ENCODE measurements at places on chromosomes 13 and 19. TPM values are rescaled to one million over a fixed set of nuclear protein-coding genes. Genes with fewer than 3 reads are reported as not detected.

- no peak for DNase-seq
These were observed 74.3 kb downstream of the SLC25A15 start for GRCh38 chr13:40863723-40864122.

GRCh38 chr19:50713556-50714236 is 5.9 kb downstream of the SHANK1 start:
- no peak for DNase-seq

DNA sequence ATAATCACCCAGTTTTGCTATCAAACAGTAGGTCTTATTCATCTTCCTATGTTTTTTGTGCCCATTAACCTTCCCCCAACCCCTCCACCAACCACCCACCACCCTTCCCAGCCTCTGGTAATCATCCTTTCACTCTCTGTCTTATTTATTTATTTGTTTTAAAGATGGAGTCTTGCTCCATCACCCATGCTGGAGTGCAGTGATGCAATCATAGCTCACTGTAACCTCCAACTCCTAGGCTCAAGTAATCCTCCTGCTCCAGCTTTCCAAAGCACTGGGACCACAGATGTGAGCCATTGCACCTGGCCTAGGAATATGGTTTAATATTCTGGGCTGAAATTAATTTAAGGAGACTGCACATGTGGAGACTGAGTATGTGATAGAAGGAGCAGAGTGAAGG is 527.0 kb downstream of the GPC6 start:
- no peak for DNase-seq

DNA sequence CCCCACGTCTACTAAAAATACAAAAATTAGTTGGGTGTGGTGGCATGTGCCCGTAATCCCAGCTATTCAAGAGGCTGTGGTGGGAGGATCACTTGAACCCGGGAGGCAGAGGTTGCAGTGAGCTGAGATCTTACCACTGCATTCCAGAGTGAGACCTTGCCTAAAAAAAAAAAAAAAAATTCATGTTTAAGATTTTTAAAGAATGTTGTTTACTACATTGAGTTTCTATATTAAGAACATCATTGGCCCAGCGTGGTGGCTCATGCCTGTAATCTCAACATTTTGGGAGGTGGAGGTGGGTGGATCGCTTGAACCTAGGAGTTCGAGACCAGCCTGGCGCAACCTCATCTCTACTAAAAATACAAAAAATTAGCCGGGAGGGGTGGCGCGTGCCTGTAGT is 31.9 kb upstream of the FLT1 start:
- no peak for DNase-seq

- DNase-seq = no peak
These were observed 6.3 kb upstream of the ZSWIM4 start for GRCh38 chr19:13788991-13789390.

- DNase-seq = no peak
These were observed 58.8 kb downstream of the ING1 start for GRCh38 chr13:110772091-110772984.

DNA sequence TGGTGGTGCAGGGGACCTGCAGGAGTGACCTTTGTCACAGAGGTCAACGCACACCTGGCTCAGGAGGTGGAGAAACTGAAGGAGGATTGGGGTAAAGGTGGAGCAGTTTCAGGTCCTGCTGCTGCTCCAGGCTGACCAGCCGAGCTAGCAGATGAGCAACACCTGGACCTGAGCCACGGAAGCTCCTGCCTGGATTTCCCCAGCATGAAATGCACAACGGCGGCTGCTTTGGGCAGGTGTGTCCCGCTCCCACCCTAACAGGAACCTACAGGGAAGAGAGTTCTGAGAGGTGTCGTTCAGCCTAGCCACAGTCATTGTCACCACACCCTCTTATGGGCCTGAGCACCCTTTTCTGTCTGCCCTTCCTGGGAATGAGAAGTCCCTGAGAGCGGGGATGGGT is 15.7 kb upstream of the CD177 start:
- no peak for DNase-seq

DNA sequence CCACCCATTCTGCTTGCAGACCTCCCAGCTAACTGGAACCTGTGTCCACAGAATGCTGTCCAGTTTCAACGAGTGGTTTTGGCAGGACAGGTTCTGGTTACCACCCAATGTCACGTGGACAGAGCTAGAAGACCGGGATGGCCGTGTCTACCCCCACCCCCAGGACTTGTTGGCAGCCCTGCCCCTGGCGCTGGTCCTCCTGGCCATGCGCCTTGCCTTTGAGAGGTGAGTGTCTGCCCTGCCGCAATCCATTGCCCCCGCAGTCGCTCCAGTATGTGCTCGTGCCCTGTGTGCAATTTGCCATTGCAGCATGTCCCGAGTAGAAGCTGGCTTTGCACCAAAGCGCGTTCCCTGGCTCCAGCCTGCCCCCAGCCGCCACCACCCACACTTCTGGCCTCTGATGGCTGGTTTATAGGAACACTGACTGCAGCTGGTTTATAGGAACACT is 41.9 kb downstream of the CERS4 start:
- no peak for DNase-seq

- no peak for DNase-seq
These were observed 69.7 kb downstream of the ERICH6B start for GRCh38 chr13:45545686-45546409.

- no peak for DNase-seq
These were observed 11.5 kb downstream of the UBXN6 start for GRCh38 chr19:4445963-4446703.

- no peak for DNase-seq
These were observed 16.3 kb downstream of the NEK5 start for GRCh38 chr13:52112591-52112990.

GRCh38 chr13:20518660-20519100 is 7.0 kb downstream of the CRYL1 start:
- no peak for DNase-seq

- no peak for DNase-seq
These were observed 9.5 kb downstream of the ADAMTSL5 start for GRCh38 chr19:1503089-1503924.

DNA sequence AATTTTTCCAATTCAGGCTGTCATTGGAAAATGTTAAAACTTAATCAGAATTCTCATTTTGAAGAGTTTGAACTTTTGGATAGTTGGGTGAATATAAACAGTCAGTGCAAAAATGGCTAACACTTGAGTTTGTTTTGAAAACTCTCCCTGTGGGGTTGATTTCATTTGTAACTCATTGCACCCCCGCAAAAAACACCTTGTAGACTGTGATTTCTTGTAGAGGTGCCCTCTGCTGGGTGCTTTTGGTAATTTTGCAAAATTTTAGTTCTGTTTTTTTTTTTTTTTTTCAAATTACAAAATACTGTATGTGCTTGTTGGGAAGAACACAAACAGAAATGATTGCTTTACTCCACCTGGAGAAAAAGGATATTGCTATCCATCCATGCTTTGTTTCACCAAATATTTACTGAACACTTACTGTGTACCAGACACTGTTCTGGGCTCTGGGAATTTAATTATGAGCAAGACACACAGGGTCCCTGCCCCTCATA is 28.2 kb upstream of the GPI start:
- peak; percentile 68 for DNase-seq

The ZNF677 gene
- polyA plus RNA-seq = 13.4 TPM

The N4BP2L1 gene
- polyA plus RNA-seq = 1.1 TPM

The ZNF571 gene
- polyA plus RNA-seq = 0.78 TPM

The TJP3 gene
- polyA plus RNA-seq = not detected

The FSTL3 gene
- 45.2 TPM for polyA plus RNA-seq

The LSR gene
- 0.76 TPM for polyA plus RNA-seq

The KPNA3 gene
- 19.6 TPM for polyA plus RNA-seq

The SIPA1L3 gene
- polyA plus RNA-seq = 7.1 TPM

The HPN gene
- 0.05 TPM for polyA plus RNA-seq

The KLK2 gene
- not detected for polyA plus RNA-seq

The MBD3L2 gene
- not detected for polyA plus RNA-seq

The KL gene
- polyA plus RNA-seq = not detected

The URAD gene
- polyA plus RNA-seq = not detected

The RNF17 gene
- 0.30 TPM for polyA plus RNA-seq

All from endothelial cell of umbilical vein (primary cell).